ENCODE measurements at places on chromosomes 16 and 17.
A peak's percentile ranks its signal among the peaks of the same experiment; 100 is the strongest.

DNA sequence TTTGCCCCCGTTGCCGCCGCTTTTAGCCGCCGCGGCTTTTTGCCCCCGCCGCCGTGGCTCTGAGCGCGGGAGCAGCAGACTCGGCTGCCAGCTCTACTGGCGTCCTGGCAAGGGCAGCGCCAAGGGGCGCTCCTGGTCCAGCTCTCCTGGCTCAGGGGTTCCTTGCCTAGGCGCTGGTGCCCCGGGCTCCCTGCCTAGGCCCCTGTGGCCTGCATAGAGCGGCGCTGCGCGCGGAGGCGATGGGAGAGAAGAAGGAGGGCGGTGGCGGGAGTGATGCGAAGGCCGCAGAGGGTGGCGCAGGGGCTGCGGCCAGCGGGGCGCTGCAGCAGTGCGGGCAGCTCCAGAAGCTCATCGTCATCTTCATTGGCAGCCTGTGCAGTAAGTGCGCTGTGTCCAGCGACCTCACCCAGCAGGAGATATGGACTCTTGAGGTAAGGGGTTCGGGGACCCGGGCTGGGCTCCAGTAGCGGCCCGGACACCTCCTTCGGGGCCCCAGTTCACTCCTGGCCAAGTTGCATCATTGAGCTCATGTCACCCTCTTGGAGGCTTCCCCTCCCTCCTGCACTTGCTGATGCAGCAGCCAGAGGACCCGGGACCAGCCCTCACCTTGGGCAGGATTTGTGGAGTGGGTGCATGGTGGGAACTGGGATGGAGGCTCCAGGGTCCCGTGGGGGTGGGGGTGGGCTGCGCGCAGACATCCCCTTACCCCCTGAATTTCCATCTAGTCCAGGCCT lies 1344.4 kb downstream of the TP53TG3F start:
- H3K4me1 ChIP-seq: no peaks in the 10 kb centered on the region
- H3K36me3 ChIP-seq: no peaks in the 10 kb centered on the region
- H3K4me3 ChIP-seq: no peak overlapping the region
- no peak overlapping the region for H3K27ac ChIP-seq
- no peak for DNase-seq

- H3K36me3 ChIP-seq: no peaks in the 10 kb centered on the region
- H3K4me1 ChIP-seq: no peaks in the 10 kb centered on the region
- DNase-seq: no peak
- no peak overlapping the region for H3K27ac ChIP-seq
- no peaks in the 10 kb centered on the region for H3K27me3 ChIP-seq
Measured at GRCh38 chr16:72960101-72960500, 87.8 kb downstream of the ZFHX3 start.

GRCh38 chr17:56108811-56109284 lies 44.4 kb upstream of the ANKFN1 start:
- no peaks in the 10 kb centered on the region for H3K36me3 ChIP-seq
- no peaks in the 10 kb centered on the region for H3K27me3 ChIP-seq
- no peaks in the 10 kb centered on the region for H3K4me1 ChIP-seq
- no peak overlapping the region for H3K4me3 ChIP-seq
- DNase-seq: no peak
- H3K27ac ChIP-seq: no peak overlapping the region

- H3K4me1 ChIP-seq: peaks cover 3% of the 10 kb centered on the region
- DNase-seq: no peak
- H3K36me3 ChIP-seq: no peaks in the 10 kb centered on the region
- H3K27me3 ChIP-seq: no peaks in the 10 kb centered on the region
Measured at GRCh38 chr17:81434072-81434471, 38.8 kb downstream of the BAHCC1 start.

DNA sequence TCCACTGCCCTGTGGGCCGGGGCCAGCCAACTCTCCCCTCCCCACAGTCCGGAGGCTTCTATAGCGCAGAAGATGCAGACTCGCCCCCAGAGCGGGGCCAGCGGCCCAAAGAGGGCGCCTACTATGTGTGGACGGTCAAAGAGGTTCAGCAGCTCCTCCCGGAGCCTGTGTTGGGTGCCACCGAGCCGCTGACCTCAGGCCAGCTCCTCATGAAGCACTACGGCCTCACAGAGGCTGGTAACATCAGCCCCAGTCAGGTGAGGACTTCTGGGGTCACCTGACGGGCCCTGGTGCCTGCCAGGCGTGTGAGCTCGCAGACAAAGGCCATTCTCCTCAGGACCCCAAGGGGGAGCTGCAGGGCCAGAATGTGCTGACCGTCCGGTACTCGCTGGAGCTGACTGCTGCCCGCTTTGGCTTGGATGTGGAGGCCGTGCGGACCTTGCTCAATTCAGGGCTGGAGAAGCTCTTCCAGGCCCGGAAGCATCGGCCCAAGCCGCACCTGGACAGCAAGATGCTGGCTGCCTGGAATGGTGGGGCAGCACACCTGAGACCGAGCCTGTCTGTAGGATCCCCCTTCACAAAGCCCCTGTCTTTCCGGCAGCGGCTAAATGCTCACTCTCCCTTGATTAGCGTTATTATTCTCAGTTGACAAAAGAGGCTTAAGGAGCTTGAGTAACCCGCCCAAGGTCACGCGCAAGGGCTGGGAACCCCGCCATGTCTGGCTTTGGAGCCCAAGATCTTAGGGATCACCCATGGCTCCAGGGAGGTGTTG lies 3.9 kb downstream of the SPATA20 start:
- DNase-seq: peak; percentile 90
- no peak overlapping the region for H3K27ac ChIP-seq
- no peaks in the 10 kb centered on the region for H3K27me3 ChIP-seq
- H3K4me3 ChIP-seq: no peak overlapping the region
- no peaks in the 10 kb centered on the region for H3K36me3 ChIP-seq
- 0 out of 2 replicates have a peak, but pooled peaks cover 2% of the 10 kb centered on the region for H3K4me1 ChIP-seq

DNA sequence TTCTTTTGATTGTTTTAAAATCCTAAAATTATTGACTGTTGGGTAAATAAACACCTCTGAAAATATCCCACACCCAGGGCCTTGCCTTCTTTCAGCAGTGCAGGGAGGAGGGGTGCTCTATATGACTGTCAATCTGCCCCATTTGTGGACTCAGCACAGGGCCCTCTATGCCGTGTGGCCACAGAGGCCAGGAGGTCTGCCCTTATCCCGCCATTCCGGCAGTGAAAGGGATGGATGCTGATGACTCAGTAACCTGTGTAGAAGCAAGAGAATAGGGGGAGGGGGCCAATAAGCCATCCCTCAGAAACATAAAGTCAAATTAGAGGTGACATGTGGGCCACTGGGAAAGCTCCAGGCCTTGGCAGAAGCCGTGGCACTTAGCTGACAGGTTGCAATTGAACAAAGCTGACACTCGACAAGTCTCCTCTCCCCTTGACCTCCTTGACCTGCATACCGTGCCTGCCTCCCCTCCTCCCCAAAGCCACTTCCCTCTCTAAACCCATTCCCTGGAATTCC lies 281.4 kb upstream of the DYNLRB2 start:
- H3K27me3 ChIP-seq: no peaks in the 10 kb centered on the region
- DNase-seq: no peak
- no peaks in the 10 kb centered on the region for H3K36me3 ChIP-seq
- H3K4me1 ChIP-seq: no peaks in the 10 kb centered on the region
- H3K4me3 ChIP-seq: no peak overlapping the region

DNA sequence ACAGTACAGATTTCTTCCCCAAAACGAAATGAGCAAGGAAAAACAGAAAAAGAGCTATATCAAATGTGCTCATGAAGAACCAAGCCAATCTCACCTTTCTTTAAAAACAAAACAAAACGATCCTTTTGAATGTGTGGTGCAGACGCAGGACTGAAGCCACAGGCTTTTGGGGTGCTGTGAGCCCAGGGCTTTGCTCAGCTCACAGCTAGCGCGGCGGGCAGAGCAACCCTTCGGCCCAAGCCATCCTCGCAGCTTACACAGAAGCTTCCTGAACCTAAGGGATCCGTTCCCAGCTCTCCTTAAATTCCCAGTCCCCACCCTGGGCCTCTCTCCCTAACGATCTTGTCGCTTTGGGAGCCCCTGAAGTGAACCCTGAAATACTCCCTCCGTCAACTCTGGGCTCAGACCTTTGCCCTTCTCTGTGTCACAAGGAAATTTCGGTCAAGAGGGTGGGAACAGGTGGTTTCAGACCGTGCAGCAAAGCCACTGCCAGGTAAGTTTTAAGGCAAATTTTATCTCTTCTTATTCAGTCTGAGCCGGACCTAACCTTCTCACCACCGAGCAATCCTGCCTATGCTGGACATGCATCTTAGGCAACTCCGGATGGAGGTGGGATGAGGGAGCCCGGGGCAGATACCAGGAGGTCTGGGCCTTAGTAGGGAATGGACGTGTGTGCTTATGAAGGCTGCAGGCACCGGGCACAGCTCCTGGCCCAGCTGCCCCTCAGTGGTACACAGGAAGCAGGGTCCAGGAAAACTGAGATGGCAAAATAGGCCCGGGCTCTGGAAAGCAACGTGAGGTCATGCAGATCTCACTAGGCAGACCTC lies 52.0 kb downstream of the COTL1 start:
- DNase-seq: no peak
- H3K4me1 ChIP-seq: peaks cover 18% of the 10 kb centered on the region
- no peaks in the 10 kb centered on the region for H3K36me3 ChIP-seq
- H3K27ac ChIP-seq: no peak overlapping the region
- no peaks in the 10 kb centered on the region for H3K27me3 ChIP-seq

DNA sequence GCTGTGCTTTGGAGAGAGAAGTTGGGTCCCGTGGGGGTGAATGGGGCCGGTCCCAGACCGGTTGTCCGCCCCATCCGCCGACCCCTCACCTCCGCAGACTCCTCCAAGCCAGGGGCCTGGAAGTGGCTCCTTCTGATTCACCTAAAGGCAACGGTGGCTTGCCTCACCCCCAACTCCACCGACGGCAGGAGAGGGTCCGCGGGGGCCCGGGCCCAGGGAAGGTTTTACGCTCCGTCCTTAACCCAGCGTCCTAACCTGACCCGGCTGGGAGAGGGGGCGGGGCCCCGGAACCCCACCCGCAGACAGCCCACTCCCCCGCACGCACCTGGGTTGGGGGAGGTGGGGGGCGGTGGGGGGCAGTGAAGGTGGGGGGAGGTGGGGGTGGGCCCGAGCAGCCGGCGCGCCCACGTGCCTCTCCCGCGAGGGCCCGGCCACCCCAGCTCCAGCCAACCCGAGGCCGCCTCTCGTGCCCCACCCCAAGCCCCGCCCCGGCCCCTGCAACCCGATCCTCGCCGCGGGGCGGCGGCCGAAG lies 12.7 kb upstream of the CD300A start:
- H3K36me3 ChIP-seq: no peaks in the 10 kb centered on the region
- no peak for DNase-seq
- H3K27me3 ChIP-seq: peaks cover 9% of the 10 kb centered on the region
- peak overlapping the region; percentile 24 for H3K4me3 ChIP-seq
- H3K4me1 ChIP-seq: peaks cover 14% of the 10 kb centered on the region
- H3K27ac ChIP-seq: no peak overlapping the region

DNA sequence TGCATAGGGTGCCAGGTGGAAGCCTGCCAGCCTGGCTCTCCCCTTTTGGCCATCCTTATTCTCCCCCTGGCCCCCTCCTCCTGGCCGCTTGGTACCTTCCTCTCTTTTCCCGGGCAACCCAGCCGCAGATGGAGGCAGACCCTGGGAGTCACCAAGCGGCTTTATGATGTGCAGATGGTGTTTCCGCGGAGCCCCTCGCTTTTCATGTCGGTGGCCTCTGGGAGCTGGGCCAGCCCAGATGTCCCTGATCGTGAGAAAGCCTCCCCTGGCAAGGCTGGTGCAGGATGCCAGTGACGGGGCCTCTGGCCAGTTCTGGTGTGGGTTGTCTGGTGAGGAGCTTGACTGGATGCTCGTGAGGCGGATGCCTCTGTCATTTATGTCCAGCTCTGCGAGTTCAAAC lies 18.0 kb upstream of the BRD7 start:
- H3K4me3 ChIP-seq: no peak overlapping the region
- DNase-seq: no peak
- H3K27ac ChIP-seq: no peak overlapping the region
- no peaks in the 10 kb centered on the region for H3K4me1 ChIP-seq

GRCh38 chr16:10494343-10495030 lies 85.9 kb downstream of the EMP2 start:
- H3K27me3 ChIP-seq: no peaks in the 10 kb centered on the region
- no peak overlapping the region for H3K4me3 ChIP-seq
- no peak for DNase-seq
- H3K36me3 ChIP-seq: no peaks in the 10 kb centered on the region
- H3K27ac ChIP-seq: no peak overlapping the region

DNA sequence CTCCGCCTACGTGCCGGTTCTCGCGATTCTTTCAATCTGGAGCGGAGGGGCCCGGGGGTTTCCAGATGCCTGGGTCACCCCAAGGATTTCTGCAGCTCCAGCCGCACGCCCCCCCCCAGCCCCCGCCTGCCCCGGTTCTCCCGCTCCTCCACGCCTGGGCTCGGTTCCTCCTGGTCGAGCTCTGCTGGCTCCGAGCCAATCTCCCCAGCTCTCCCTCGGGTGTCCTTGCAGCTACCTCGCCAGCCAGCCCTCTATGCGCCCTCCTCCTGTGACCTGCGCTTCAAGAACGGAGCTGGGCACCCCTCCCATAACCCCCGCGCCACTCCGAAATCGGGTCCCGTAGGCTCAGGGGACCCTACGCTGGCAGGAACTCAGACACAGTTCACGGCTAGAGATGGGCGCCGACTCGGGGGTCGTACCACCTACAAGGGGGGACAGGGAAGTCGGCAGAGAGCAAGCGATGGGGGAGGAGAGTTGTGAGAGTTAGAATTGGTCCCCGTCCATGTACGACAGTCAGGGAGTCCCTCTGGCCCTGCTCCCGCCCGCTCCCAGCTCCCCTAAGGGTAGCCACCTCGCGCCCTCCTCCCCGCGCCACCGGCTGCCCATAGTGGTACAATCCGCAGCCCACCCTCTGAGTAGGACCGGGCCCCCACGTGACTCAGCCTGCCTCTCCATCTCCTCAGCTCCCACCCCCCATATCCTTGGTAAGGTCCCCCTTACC lies 961 bp downstream of the FGF11 start:
- no peaks in the 10 kb centered on the region for H3K36me3 ChIP-seq
- H3K4me1 ChIP-seq: 0 out of 2 replicates have a peak, but pooled peaks cover 3% of the 10 kb centered on the region
- H3K4me3 ChIP-seq: peak overlapping the region; percentile 57
- DNase-seq: no peak
- H3K27ac ChIP-seq: no peak overlapping the region
- no peaks in the 10 kb centered on the region for H3K27me3 ChIP-seq

GRCh38 chr17:81477173-81477572 lies 35.4 kb downstream of the ACTG1 start:
- no peaks in the 10 kb centered on the region for H3K36me3 ChIP-seq
- H3K4me1 ChIP-seq: peaks cover 5% of the 10 kb centered on the region
- H3K27me3 ChIP-seq: peaks cover 9% of the 10 kb centered on the region
- DNase-seq: no peak

DNA sequence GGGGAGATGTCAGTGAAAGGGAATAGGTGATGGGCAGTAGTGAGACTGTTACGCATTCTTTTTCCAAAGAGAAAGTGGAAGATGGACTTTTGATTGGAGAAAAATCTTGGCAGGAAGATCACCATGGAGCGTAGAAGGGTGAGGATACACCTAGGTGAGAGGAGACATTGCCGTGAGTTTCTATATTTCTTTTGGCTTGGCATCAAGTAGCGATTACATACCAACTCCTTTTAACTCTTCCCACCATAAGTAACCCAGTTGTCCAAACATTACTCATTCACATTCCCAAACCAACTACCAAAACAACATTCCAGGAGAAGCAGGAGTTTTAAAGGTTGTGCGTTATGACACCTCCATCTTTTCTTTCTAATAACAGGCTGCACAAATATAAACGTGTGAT lies 10.7 kb upstream of the KRT28 start:
- H3K36me3 ChIP-seq: no peaks in the 10 kb centered on the region
- no peak for DNase-seq
- no peak overlapping the region for H3K27ac ChIP-seq
- no peaks in the 10 kb centered on the region for H3K27me3 ChIP-seq
